Upper lobe of right lung (tissue), 1 donor: ENCODE measurements at places on chromosomes 13 and 19. TPM values are rescaled to one million over a fixed set of nuclear protein-coding genes. Genes with fewer than 3 reads are reported as not detected.

The PLK5 gene
- not detected for total RNA-seq

The KLHL1 gene
- total RNA-seq, result not detected

The KLK3 gene
- not detected for total RNA-seq

The CDC42EP5 gene
- total RNA-seq, result 38.2 TPM

- peaks cover 79% of the 10 kb centered on the region for H3K4me1 ChIP-seq
- H3K27me3 ChIP-seq, result no peaks in the 10 kb centered on the region
- H3K27ac ChIP-seq, result no peak overlapping the region
- DNase-seq, result no peak
- no peak overlapping the region for H3K4me3 ChIP-seq
These were observed 49.8 kb downstream of the ELF1 start for GRCh38 chr13:40969169-40969901.

GRCh38 chr19:37931881-37932655 lies 25.1 kb downstream of the SIPA1L3 start:
- H3K4me3 ChIP-seq, result peak overlapping the region; percentile 43
- peaks cover 11% of the 10 kb centered on the region for H3K4me1 ChIP-seq
- H3K36me3 ChIP-seq, result no peaks in the 10 kb centered on the region
- no peaks in the 10 kb centered on the region for H3K27me3 ChIP-seq
- peak; percentile 94 for DNase-seq

DNA sequence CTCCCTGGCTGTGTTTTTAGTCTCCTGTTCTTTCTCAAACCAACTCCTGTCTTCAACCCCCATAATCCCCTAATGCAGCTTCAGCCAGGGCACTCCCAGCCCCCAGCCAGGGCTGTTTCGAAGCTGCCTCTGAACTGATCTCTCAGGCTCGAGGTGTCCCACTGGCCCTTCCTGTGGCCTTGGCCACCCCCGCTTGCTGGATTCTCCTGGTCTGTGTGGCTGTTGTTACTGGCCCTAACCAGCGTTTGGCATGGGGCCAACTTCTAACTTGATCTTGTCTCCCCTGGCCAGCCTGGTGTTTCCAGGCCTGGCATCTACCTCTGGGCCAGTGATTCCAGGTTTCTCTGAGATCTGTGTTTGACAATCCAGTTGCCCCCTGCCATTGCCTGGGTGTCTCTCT lies 11.0 kb downstream of the XAB2 start:
- H3K36me3 ChIP-seq, result peaks cover 49% of the 10 kb centered on the region
- no peak overlapping the region for H3K4me3 ChIP-seq
- peak overlapping the region; percentile 78 for H3K27ac ChIP-seq
- H3K4me1 ChIP-seq, result peaks cover 8% of the 10 kb centered on the region
- no peaks in the 10 kb centered on the region for H3K27me3 ChIP-seq

DNA sequence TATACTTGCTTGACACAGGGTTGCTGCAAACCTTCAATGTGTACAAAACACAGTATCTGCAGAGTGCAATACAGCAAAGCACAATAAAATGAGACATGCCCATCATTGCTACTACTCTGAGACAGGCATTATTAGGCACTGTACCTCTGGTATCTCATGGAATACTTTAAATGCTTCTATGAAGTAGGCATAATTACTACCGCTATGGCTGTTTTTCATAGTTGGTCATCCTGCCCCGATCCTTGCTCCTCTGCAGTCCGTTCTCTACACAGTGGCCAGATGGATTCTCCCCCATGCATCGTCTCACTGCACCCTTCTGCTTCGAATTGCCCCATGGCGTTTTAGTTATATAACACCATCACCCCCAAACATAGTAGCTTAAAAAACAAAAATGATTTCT lies 83.0 kb upstream of the UBL3 start:
- no peaks in the 10 kb centered on the region for H3K36me3 ChIP-seq
- H3K4me3 ChIP-seq, result no peak overlapping the region
- H3K4me1 ChIP-seq, result peaks cover 7% of the 10 kb centered on the region
- no peak overlapping the region for H3K27ac ChIP-seq

GRCh38 chr19:49809160-49809940 lies 3.7 kb downstream of the FUZ start:
- no peaks in the 10 kb centered on the region for H3K36me3 ChIP-seq
- peak overlapping the region; percentile 78 for H3K4me3 ChIP-seq
- peak; percentile 85 for DNase-seq
- peaks cover 8% of the 10 kb centered on the region for H3K4me1 ChIP-seq

GRCh38 chr19:17424743-17425365 lies 5.0 kb downstream of the MVB12A start:
- H3K4me1 ChIP-seq, result peaks cover 5% of the 10 kb centered on the region
- H3K4me3 ChIP-seq, result no peak overlapping the region
- DNase-seq, result no peak
- H3K27me3 ChIP-seq, result no peaks in the 10 kb centered on the region
- H3K36me3 ChIP-seq, result no peaks in the 10 kb centered on the region
- H3K27ac ChIP-seq, result no peak overlapping the region

DNA sequence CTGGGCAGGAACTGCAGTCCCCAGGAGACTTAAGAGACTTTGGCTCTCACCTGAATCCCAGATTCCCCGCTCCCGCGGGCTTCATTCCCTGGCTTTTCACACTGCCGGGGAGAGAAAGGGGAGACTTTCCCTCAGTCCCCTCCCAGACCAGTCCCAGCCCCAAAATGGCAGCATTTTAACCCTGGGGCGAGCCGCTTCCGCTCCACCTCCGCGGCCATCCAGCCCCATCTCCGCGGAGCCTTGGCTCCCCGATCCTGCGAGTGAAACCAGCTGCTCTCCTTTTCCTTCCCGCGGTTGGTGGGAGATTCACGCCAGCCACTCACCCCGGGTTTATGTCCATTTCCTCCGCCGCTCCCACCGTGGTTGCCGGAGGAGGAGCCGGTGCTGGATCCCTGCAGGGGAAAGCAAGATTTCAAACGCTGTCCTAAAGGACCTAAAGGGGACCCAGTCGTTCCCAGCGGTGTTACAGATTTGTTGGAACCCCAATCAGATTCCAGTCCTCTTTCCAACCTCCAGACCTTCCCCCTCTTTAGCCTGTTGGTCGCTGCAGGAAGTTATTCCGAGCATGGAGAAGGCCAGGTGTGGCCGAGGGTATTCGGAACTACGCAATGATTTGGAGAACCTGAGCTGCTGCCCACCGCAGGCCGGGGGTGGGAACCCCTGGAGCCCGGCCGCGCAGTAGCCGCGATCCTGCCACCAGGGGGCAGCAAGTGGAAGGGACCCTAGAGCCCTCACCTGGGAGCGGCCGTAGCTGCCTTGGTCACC lies 3.4 kb downstream of the DMKN start:
- peak; percentile 94 for DNase-seq
- H3K4me1 ChIP-seq, result no peaks in the 10 kb centered on the region
- H3K36me3 ChIP-seq, result no peaks in the 10 kb centered on the region
- H3K4me3 ChIP-seq, result peak overlapping the region; percentile 50

- no peak overlapping the region for H3K27ac ChIP-seq
- no peak overlapping the region for H3K4me3 ChIP-seq
- no peak for DNase-seq
- H3K27me3 ChIP-seq, result peaks cover 33% of the 10 kb centered on the region
These were observed 9.9 kb upstream of the POP4 start for GRCh38 chr19:29596080-29596727.

- no peak for DNase-seq
- H3K27ac ChIP-seq, result no peak overlapping the region
- H3K4me3 ChIP-seq, result no peak overlapping the region
- H3K4me1 ChIP-seq, result no peaks in the 10 kb centered on the region
These were observed 10.9 kb downstream of the ZNF653 start for GRCh38 chr19:11494634-11495285.

GRCh38 chr19:12546903-12547302 lies 4.4 kb downstream of the ZNF564 start:
- no peak overlapping the region for H3K27ac ChIP-seq
- no peak for DNase-seq
- peaks cover 42% of the 10 kb centered on the region for H3K4me1 ChIP-seq
- H3K4me3 ChIP-seq, result no peak overlapping the region

GRCh38 chr13:50678464-50679162 lies 164.9 kb downstream of the DLEU7 start:
- H3K27ac ChIP-seq, result no peak overlapping the region
- H3K36me3 ChIP-seq, result no peaks in the 10 kb centered on the region
- H3K4me3 ChIP-seq, result no peak overlapping the region

- H3K27ac ChIP-seq, result peak overlapping the region; percentile 82
- no peaks in the 10 kb centered on the region for H3K27me3 ChIP-seq
- peak; percentile 88 for DNase-seq
- no peak overlapping the region for H3K4me3 ChIP-seq
- H3K36me3 ChIP-seq, result peaks cover 14% of the 10 kb centered on the region
These were observed 20.7 kb downstream of the SH3GL1 start for GRCh38 chr19:4379383-4380253.

- no peak for DNase-seq
- peaks cover 7% of the 10 kb centered on the region for H3K36me3 ChIP-seq
These were observed 6.4 kb upstream of the BST2 start for GRCh38 chr19:17411801-17412200.

DNA sequence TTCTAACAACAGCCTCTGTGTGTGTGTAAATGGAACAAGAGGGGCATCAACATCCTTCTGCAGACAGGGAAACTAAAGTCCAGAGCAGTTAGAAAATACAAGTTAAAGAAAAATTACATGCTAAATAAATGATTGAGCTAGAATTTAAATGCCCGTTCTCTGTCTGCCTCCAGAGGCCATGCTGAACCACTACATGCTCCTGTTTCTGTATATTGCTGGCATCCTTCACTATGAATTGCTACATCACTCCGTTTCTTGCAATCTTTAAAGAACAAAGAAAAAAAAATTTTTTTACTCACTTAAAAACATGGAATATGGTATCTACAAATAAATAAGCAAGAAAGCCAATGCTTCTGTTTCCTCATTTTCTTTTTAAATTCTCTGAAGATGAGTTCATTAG lies 47.9 kb downstream of the DCT start:
- H3K4me3 ChIP-seq, result no peak overlapping the region
- H3K27me3 ChIP-seq, result no peaks in the 10 kb centered on the region
- no peak for DNase-seq
- no peaks in the 10 kb centered on the region for H3K4me1 ChIP-seq
- no peak overlapping the region for H3K27ac ChIP-seq

DNA sequence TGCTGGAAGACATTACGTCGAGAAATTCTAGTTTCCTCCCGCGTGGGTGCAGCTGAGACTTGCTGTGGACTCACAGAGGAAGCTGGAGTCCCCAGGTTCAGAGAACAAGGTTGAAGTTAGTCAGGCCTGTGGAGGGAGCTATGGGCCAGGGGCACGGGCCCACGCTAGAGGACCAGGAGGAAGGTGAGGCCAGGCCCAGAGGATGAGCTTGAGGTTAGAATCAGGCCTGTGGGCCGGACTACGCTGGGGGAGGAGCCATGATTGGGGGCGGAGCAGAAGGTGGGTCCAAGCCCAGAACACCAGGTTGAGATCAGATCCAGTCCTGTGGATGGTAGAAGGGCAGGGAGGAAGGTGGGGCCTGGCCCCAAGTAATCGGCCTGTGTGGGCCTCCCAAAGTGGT lies 32.6 kb downstream of the ZNF846 start:
- H3K4me1 ChIP-seq, result no peaks in the 10 kb centered on the region
- H3K27me3 ChIP-seq, result no peaks in the 10 kb centered on the region
- no peak for DNase-seq
- H3K36me3 ChIP-seq, result no peaks in the 10 kb centered on the region
- no peak overlapping the region for H3K27ac ChIP-seq
- H3K4me3 ChIP-seq, result no peak overlapping the region
